ENCODE measurements at places on chromosomes 3 and 15.
A peak's percentile ranks its signal among the peaks of the same experiment; 100 is the strongest.

- DNase-seq = no peak
Measured at GRCh38 chr3:5411786-5412185, 224.3 kb downstream of the EDEM1 start.

GRCh38 chr3:37580237-37580636, 281.4 kb upstream of the CTDSPL start:
- DNase-seq = no peak

GRCh38 chr15:40103864-40104271, 4.8 kb downstream of the BMF start:
- DNase-seq = peak; percentile 17

DNA sequence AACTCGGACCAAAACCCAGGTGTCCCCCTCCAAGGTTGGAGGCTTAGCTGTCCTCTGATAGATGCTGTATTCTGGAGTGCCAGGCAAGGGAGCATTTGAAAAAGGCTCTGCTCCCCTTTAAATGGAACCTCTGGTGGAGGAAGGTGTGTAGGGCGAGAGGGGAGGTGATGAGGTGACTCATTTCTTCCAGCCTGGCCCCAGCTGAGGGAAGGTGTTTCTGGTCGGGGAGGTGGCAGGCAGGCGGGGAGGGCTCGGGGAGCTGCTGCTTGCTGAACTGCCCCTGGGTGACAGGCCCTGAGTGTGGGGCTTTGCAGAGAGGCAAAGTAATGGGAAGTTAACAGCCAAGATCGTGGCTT, 18.8 kb downstream of the PSTPIP1 start:
- no peak for DNase-seq

- no peak for DNase-seq
Measured at GRCh38 chr3:177553012-177553411, 355.7 kb upstream of the TBL1XR1 start.

DNA sequence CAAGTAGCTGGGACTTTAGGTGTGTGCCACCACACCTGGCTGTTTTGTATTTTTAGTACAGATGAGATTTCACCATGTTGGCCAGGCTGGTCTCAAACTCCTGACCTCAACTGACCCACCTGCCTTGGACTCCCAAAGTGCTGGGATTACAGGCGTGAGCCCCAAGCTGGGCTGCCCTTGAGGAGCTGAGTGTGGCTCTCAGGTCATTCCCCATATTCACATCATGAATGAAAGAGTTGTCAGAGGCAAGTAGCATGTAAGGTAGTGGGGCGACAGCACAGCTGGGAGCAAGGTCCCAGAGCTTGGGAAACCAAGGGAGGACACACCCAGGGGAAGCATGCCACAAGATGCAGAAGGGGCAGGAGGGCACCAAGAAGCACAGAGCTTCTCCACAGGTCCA, 4.9 kb downstream of the CCDC71 start:
- no peak for DNase-seq

- DNase-seq = no peak
Measured at GRCh38 chr3:43378066-43378935, 92.0 kb downstream of the SNRK start.

GRCh38 chr3:37050282-37050681, 57.0 kb downstream of the MLH1 start:
- DNase-seq = peak; percentile 9

GRCh38 chr15:48393645-48394506, 62.6 kb downstream of the DUT start:
- DNase-seq = peak; percentile 38

- no peak for DNase-seq
Measured at GRCh38 chr3:172751175-172751704, 714 bp downstream of the ECT2 start.

DNA sequence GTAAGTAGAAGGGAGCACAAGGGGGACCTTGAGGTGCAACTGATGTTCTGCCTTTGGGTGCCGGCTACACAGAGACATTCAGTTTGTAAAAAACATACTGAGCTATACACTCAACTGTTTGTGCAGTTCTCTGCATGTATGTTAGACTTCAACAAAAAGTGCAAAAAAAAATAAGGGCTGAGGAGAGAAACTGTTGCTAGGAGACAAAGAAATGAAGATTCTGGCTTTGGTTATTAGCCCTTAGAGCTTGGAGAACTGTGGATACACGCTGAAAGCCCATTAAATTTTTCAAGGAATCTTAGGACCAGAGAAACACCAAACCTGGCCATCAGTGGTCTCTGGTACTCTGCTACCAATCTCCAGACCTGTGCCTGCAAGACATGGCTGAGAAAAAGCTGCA, 207.6 kb upstream of the NSMCE3 start:
- DNase-seq = no peak

- no peak for DNase-seq
Measured at GRCh38 chr15:38555686-38556334, 8.8 kb downstream of the RASGRP1 start.

DNA sequence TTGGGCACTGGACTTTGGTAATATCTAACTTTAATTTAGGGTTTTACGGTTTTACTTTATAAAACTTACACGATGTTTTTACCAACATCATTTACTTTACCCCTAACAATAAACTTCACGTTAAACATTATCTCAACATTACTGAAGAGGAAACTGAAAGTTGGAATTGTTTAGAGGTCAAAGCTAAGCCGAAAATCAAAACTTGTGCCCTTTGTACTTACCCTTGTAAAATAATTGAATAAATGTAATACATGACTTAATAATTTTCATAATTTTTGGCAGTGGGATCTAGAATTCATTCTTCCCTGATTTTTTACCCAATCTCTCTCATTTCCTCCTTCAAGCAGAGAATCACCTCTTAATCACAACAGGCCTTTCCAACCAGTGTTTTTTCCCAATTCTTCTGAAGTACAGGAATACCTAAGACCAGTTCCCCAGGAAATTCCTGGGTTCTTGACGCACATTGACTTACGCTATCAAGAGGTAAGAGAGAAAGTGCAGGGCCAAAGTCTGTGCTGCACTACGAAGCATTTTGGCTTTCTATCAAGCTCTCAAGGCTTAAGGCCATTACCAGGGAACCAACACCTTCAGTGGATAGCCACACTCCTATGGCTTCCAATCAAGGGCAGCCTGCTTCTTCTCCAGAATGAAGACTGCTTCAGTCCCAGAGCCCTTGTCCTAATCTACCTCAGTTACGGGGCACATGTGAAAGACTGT, 11.9 kb upstream of the SEMA6D start:
- DNase-seq = no peak

- DNase-seq = peak; percentile 26
Measured at GRCh38 chr15:40290918-40291574, 8.2 kb upstream of the ANKRD63 start.

DNA sequence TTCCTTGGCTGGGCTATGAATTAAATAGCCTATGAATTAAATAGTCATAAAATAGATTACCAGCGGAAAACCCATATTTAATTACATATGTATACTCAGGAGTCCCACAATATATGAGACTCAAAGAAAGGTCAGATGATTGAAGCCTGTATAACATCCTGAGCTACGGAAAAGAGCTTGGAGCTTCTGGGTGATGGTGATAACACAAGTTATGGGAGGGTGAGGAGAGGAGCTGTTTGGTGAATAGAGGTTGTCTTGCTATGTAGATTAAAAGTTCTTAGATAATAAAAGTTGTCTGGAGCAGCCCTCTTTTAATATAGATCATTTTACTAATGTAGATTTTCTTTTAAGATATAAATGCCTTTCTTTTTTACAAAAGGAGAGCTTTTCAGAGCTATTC, 1.8 kb downstream of the PML start:
- no peak for DNase-seq

- DNase-seq = no peak
Measured at GRCh38 chr3:141690431-141691072, 47.5 kb upstream of the RNF7 start.

GRCh38 chr3:177287231-177287630, 89.9 kb upstream of the TBL1XR1 start:
- no peak for DNase-seq

DNA sequence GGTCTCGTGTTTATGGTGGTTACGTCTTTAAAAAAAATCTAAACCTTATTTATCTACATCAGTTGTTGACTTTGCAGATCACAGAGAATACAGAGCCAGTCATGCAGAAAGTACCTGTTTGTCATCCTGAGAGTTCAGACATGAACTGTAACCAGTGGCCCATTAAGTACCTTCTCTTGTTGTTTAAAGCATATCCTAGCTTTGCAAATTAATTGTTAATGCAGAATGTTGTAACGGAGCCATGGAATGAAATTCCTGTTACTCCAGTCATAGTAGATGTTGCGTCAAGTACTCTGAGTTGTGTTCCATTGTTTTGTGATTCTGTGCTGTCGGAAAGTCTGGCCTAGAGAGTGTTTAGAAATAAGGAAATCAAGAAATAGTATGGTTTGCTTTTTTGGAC, 205.2 kb downstream of the RBMS3 start:
- DNase-seq = no peak

Data from NCI-H1092 (cell line).